ENCODE measurements at places on chromosomes 6 and 20.
A peak's percentile ranks its signal among the peaks of the same experiment; 100 is the strongest.

DNA sequence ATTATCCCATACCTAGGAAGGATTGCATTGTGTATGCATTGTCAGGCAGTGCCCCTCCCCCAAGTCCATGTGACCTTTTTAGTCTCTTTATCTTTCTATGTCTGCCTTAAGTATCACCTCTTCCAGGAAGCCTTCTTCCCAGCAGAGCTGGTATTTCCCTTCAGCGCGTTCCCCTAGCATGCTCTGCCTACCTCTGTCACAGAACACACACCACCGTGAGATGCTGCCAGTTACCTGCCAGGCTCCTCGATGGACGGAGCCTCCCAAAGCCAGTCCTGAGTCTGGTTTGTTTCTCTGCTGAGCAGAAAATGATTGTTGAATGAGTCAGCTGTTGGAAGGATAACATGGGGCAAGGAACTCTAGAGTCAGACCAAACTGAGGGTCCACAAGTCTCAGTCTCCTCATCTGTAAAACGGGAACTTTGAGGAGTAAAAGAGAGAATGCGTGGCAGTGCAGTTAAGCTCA lies 11.3 kb upstream of the ZNF335 start:
- DNase-seq = no peak

DNA sequence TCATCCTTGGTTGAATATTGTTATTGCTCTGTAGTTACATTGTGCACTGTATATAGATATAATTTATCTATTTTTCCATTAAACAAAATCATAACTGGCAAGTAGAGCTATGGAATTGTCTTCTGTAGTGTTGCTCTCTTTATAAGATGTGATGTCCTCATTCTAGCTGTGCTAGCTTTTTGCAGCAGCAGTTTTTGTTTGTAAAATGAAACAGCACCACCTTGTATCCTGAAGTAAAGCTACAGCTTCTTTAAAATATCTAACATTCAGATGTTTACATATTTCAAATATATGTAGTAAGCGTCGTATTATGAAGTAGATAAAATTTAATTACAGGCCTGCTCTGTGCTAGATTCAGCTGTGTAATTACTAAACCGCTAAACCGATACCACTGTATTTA lies 328.8 kb upstream of the MANEA start:
- DNase-seq = no peak

- DNase-seq = no peak
These were observed 126.0 kb upstream of the RREB1 start for GRCh38 chr6:6981681-6982322.

- no peak for DNase-seq
These were observed 366.8 kb upstream of the KHDRBS2 start for GRCh38 chr6:62652692-62653328.

DNA sequence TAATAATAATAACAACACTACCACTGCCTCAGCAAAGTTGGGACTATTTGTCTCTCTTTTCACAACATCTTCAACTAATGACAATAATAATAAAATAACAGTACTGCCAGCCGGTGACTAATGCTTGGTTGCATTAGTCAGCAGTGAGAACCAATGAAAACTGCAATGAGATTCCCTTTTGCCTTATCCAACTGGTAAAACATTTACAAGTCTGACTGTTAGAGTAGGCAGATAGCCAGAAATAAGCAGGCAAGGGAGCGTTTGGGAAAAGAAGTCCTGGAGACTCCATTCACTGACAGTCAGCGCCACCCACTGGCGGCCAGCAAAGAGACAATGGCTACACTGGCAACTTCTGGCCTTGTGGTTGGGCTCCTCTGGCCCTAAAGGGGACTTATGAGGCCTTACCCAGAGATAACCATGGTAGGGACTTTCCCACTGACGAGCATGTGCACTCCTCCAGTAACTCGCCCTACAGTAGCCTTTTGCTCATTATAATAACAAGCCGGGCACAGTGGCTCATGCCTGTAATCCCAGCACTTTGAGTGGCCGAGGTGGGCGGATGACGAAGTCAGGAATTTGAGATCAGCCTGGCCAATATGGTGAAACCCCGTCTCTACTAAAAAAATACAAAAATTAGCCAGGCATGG lies 3.4 kb upstream of the NSFL1C start:
- peak; percentile 68 for DNase-seq

DNA sequence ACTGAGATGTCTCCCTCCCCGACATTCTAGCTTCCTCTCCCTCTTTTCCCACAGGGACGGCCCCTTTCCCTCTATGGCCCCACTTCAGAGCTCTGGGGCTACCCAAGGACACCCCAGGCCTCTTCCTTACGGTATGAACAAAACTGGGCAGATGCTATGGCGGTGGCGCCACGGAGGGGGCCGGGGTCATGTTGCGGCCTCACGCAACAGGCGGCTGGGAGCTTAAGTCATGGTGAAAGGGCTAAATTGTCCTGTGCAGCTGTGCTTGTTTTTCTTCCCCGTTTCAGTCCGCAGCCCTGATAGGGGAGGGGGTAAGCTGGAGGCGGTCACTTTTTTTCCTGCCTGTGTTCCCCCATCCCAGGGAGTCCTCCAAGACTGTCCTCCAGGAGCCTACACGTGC lies 17.6 kb upstream of the KIAA1755 start:
- no peak for DNase-seq

DNA sequence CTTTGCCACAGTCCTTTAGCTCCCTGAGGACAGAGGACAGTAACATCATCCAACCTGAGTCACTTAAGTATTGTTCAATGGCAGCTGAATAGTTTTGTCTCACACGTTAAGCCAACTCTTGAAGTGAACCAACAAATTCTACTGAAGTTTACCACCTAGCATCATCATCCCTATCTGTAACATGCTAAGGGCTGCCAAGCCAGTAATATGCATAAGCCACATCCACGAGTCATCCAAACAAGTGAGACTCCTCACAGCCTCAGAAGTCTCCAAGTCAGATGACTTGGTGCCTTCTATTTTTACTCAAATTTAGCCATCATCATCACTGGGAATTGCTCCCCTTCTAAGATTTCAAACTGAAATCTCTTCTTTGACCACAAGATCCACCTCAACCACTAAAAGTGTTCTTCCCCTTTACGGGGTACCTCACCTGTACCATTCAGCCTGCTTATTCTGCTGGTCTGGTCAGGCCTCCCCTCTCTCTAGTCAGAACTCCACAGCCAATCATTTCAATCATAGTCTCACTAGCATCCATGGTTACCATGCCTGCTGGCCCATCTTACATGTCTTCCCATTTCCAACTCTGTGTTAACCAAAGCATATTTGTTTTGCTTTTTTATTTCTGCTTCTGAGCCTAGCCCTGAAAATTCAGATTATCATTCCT lies 73.7 kb downstream of the DTNBP1 start:
- no peak for DNase-seq

GRCh38 chr20:33475381-33476152 lies 14.3 kb upstream of the CBFA2T2 start:
- no peak for DNase-seq

- no peak for DNase-seq
These were observed 115.5 kb downstream of the CCDC170 start for GRCh38 chr6:151609146-151609902.

GRCh38 chr20:63973636-63974401 lies 4.1 kb upstream of the ZNF512B start:
- DNase-seq = peak; percentile 74
